RCC 7860 (cell line): ENCODE measurements at places on chromosomes 1 and 21.

GRCh38 chr1:48654606-48655210 lies 122.0 kb downstream of the BEND5 start:
- DNase-seq: no peak

- DNase-seq: no peak
Measured at GRCh38 chr1:84048820-84049219, 49.9 kb upstream of the TTLL7 start.

GRCh38 chr1:174224641-174225040 lies 65.3 kb downstream of the RABGAP1L start:
- no peak for DNase-seq

DNA sequence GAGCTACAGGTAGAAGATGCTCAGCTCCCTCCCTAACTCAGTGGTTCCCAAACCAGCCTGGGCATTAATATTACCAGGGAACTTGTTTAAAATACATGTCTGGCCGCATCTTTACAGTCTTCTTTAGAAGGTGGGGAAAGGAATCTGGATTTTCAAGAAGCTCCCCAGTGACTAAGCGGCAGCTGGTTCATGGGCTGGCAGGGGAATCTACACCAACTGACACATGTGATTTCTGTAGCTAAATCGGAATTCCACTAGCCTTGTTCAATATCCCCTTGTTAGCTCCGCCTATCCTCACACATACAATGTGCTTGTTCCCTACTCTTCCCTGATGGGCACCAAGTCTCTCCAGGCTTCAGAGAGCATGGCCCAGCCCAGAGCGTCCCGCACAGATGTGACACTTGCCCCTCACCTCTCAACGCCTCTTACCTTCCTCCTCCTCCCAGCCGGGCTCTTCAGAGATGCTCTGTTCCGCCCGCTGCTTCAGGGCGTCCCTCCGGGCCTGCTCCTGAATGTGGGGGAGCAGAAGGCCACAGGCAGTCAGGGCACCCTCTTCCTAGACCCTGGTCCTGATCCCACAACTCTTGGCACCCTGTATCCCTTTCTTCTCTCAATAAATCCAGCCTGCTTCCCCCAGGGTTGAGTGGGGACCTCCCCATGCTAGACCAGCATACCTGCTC lies 15.3 kb downstream of the TSSK3 start:
- DNase-seq: no peak

DNA sequence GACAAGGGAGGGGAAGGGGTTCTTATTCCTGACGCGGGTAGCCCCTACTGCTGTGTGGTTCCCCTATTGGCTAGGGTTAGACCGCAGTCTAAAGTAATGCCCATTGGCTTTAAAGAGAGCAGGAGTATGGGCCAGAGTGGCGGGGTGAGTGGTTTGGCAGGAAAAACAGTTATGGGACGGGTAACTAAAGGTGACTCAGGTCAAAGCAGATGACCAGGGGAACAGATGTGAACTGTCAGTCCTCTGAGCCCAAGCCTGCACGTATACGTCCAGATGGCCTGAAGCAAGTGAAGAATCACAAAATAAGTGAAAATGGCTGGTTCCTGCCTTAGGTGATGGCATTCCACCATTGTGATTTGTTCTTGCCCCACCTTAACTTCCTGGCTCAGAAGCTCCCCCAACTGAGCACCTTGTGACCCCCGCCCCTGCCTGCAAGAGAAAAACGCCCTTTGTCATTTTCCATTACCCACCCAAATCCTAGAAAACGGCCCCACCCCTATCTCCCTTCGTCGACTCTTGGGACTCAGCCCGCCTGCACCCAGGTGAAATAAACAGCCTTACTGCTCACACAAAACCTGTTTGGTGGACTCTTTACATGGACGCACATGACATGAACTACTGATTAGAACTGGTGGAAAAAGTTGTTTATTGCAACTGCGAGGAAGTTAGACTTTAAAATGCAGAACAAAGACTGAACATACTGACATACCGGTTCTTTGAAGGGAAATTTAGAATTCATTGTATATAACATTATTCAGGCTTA lies 758 bp upstream of the ATAD3B start:
- no peak for DNase-seq

DNA sequence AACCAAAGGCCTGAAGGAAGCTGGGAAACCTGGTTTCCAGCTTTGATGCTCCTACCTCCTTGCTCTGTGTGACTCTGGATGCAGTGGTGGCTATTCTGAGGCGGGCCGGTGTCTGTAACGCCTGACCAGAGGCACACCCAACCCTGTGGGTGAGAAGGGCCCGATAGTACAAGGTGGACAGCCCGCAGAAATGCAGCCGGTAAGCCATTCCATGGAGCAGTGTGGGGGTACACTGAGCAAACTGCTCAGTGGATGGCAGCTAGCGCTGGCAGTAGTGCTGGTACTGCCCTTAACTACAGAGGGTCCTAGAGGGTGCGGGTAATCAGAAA lies 36.0 kb downstream of the AHDC1 start:
- no peak for DNase-seq

GRCh38 chr1:231252336-231252735 lies 11.3 kb downstream of the GNPAT start:
- no peak for DNase-seq

- DNase-seq: no peak
Measured at GRCh38 chr1:117834416-117834815, 95.0 kb downstream of the GDAP2 start.

DNA sequence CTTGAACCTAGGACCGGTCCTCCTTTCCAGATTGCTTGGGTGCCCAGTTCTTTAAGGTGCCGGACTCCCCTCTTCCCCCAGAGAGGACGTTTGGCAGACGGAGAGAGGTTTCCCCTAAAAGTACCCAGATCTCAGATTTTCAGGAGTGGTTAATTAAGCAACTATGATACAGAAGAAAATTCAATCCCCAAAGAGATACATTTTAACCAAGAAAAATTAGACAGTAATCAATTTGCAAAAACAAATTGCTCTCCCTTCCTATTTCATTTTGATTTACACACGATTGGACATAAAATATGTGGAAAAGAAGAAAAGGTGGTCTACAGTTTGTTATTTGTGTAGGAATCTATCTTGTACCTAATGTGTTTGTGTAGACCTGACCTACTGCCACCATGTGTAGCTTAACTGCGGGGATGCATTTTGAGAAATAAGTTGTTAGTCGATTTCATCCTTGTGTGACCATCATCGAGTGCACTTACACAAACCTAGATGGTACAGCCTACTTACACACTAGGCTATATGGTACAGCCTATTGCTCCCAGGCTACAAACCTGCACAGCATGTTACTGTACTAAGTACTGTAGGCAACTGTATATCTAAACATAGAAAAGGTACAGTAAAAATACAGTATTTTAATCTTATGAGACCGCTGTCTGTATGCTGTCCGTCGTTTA lies 755 bp downstream of the RPAP2 start:
- no peak for DNase-seq

DNA sequence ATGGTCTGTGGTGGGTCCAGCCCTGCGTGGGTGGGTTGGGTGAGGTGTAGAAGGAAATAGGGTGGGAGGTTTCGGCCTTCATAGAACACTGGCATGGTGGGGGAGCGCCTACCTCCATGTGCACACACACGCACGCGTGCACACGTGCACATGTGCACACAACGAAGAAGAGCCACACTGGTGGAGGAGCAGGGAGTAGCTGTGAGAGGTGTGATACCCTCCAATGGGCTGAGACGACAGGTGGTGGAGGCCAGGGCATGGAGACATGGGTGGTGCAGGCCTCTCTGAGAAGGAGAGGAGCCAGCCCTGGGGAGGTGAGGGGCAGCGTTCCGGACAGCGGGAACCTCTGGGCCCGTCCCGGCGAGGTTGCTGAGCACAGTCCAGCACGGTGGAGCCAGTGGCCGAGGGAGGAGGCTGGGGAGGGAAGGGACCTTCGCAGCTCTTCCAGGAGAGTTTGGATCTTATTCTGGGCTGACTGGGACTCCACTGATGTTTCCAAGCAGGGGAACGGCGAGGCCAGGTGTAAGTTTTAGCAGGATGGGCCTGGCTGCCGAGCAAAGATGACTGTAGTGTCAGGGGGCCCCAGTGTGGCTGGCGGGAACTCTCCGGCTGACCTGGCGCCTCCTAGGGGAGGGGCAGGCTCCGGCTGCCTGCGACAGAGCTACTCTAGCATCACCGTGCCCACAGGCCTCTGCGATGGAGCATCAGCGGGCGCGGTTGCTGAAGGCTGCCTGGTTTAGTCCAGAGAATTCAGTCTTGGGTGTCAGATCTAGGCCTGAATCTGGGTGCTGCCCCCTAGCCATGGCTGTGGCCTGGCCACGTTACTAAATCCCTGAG lies 107.2 kb downstream of the ARHGEF10L start:
- DNase-seq: no peak

GRCh38 chr1:15953294-15953771 lies 22.6 kb downstream of the ZBTB17 start:
- no peak for DNase-seq

DNA sequence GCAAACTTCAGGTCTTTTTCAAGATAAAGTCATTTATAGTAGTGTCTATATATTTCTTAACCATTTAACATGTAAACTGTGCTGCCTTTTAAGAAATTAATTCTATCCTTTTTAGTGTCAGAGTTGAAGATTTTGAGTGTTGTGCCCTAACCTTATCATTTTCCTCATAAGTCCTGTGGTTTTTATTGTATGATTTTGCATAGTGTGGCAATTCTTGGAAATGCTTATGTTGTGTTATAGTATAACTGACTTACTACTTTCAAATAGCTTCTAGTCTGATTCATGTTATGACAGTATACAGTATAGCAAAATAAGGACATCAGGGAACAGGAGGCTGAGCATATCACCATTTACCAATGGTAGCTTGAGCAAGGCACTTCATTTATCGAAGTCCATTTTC lies 99.1 kb downstream of the PTBP2 start:
- no peak for DNase-seq

DNA sequence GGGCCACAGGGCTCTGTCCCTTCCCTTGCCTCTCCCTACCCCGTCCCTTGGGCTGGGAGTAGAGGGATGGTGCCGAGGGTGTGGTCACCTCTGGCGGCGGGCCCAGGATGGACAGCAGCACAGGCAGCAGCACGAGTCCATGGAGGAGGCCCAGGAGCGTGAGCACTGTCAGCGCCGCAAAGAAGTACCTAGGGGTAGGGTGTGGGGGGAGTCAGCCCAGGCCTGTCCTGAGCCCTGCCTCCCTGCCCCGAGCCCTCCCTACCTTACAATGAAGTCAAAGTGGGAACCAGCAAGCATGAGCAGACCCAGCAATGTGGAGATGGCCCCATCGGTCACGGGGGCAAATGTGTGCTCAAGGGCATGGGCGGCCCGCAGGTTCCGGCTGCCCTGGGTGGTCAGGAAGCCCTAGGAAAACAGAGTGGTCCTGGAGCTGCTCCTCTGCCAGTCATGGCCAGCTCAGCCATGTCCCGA lies 14.7 kb downstream of the BTBD19 start:
- no peak for DNase-seq

- DNase-seq: no peak
Measured at GRCh38 chr1:1374589-1374928, 448 bp downstream of the AURKAIP1 start.

DNA sequence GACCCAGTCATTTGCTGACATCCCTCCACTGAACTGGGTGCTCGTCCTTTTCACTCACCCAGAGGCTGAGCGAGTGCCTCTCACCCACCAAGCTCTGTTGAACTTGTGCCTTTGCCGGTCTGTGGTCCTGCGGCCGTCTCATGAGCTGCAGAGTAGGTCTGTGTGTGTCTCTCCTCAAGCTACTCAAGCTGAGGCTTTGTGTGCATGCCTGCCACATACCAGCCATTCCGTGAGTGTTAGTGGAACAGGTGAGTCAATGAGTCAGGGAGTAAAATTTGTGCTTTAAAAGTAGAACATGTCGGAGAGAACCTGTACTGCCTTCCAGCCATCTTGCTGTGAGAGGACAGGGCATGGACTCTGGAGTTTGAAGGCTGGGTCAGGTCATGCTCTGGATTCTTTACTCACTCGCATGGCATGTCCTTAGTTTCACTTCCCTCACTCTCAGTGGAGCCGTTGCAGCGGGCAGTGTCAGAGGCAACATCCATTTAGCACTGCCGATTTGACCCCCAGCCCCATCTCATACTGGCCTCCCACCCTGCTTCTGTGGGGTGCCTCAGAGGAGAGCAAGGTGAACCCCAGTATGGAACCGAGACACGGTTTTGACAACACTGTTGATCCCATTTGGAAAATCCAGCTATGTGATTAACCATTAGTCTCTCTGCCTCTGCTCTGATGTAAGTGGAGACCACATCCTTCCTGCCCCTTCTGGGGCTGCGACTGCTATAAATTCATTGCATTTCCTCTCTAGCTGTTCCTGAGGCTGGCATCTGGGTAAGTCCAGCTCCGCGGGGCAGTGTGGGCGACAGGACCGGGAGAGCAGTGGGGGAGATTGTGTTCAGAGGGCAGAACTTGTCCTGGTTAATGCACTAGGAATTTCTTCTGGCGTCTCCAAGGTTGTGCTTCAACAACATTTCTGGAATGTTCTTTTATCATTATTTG lies at the start of gene NLRP3:
TSS of gene NLRP3 (plus strand) at position 751 of the 939 bp plus-strand sequence. CDS start 2,628 bp downstream, outside the sequence.
- peak; percentile 74 for DNase-seq

DNA sequence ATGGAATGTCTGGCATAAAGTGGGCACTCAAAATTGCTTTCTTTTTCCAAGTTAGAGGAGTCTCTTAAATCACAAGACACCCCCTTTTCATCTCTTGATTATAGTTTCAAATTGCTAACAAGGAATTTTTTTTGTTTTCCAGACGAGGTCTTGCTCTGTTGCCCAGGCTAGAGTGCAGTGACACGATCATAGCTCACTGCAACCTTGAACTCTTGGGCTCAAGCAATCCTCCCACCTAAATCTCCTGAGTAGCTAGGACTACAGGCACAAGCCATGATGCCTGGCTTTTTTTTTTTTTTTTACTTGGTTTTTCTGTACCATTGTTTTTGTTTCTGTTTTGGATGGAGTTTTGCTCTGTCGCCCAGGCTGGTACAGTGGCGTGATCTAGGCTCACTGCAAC lies 20.8 kb downstream of the ZZZ3 start:
- no peak for DNase-seq

GRCh38 chr1:18948048-18948912 lies 8.2 kb downstream of the IFFO2 start:
- peak; percentile 70 for DNase-seq

DNA sequence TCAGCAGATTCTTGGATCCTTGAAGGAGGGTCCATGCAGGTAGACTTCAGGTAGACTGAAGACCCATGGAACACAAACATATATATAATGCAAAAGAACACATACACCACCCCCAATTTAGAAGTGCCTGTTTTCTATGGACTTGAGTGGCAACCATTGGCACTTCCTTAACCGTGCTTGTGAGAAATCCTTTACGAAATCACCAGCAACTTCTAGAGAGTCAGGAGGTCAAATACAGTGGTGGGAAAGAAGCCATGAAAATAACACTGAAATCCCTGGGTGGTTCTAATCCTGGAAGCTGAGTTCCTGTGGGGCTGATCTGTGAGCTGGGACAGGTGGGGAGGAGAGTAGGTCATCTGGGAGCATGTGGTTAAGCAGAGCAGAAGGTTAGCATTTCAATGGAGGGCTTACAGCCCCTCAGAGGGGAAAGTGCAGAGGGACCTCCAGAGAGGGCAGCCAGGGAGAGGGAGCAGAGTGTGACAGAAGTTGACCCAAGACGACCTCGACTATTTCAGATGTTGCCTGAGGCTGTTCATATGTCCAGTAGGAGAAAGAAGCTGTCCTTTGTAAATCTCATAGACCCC lies 13.0 kb upstream of the IL10 start:
- DNase-seq: no peak

GRCh38 chr1:156627313-156627880 lies 8.2 kb downstream of the HAPLN2 start:
- DNase-seq: peak; percentile 29
